ENCODE measurements at places on chromosomes 13 and 19.

GRCh38 chr13:109906976-109907375 is 120.6 kb upstream of the IRS2 start:
- DNase-seq = no peak

DNA sequence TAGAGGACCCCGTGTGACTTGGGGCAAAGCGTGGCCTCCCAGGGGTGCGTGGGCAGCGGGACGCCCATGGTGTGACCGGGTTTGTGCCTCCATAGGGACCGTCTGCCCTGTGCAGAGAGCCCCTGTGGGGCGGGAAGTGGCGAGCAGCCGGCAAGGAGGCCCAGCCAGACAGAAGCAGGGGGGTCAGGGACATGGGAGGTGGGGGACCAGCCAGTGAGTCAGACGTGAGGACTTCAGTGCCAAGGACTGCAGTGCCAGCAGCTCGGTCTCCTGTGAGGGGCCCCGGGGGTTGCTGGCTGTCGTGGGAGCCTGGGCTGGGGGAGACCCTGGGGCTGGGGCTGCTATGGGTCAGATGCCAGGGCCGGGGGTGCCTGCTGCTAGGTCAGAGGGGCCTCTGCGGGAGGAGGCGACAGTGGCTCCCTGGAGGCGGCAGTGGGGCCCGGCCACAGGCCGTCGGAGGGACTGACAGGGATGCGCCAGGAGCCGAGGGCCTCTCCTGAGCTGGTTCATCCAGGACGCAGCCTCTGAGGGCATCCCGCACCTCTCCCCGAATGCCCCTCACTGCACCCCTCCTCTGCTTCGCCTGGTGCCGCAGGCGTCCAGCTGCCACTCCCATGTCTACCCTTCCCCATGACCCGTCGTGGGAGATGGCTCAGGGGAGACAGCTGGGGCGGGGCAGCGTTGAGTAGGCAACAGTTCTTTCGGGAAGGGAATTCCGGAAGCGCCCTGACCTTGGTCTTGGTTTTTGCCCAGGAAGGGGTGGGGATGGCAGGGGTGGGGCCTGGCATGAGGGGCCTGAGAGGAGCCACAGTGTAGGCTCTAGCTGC is 80.0 kb downstream of the KDM4B start:
- no peak for DNase-seq

DNA sequence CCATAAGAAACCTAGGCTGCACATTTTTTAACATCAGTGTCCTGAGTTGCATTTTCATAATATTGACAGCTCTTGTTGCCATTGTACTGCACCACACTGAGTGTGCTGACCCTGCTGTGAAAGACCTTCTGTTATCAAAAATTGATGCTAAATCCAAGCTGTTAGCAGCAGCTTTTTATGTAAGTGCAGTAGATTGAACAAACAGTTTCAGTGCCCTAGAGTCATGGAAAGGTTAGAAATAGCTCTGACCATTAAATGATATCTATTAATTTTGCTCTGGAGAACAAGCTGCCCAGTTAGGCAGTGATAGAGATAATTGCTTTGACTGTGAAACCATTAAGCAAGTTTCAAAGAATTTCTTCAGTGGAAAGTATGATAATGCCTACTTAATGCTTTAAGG is 1289.2 kb upstream of the PCDH20 start:
- DNase-seq = no peak

- no peak for DNase-seq
Observed at GRCh38 chr19:45820413-45821102, 5.5 kb upstream of the RSPH6A start.

DNA sequence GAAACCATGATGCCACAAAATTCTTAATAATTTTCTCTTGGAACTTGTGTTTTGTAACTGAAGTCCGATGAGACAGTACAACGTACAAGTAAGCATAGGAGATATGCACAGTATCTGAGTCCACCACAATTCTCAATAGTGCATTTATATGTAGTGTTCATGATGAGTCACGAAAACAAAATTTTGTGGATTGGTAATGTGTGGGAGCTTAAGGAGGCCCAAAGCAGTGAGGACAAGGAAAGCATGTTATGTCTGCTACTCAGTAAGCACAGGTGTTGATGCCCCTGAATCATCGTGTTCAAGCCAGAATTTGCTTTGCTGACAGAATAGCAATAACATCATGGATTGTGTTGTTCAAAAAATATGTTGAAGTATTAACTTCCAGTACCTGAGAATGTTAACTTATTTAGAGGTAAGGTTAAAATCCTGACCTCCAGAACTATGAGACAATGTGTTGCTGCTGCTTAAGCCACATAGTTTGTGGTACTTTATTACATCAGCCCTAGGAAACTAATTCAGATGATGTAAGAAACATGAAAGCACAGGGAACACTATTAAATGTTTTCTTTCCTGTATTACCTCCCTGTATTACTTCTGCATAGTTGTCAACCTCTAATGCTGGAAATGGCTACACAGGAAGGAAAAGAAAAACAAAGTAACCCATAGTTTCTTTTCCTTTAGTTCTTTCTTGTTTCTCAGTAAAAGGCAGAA is 201.3 kb downstream of the SLITRK6 start:
- no peak for DNase-seq

DNA sequence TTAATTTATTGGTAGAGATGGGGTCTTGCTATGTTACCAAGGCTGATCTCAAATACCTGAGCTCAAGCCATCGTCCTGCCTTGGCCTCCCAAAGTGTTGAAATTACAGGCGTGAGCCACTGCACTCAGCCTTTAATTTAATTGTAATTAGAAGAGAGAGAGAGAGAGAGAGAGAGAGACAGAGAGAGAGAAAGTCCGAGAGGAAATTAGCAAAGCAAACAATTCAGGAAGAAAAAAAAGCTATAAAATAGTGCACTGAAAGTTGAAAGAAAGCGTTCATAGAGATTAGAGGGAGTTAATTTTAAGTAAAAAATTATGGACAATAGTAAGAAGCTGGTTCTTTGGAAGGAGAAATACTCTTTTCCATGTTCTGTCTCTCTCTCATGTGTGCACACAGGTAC is 7.0 kb downstream of the GPR32 start:
- no peak for DNase-seq

GRCh38 chr19:14093117-14093823 is 2.7 kb upstream of the SAMD1 start:
- no peak for DNase-seq

DNA sequence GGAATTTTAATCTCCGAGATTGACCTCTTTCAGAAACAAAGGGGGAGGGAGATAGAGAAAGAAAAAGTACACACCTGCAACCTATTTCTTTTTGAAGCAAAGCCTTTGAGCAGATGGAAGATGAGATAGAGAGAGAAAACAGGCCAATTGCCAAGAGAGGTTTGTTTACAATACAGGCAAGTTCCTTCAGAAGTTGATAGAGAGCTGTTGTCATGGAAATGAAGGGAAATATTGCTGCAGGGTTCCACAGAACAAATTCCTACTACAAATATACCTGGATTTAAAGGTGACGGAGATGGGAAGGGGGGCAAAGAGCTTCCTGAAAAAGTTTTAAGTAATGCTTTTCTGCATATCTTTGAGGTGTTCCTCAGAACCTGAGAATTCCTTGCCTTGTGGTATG is 388.4 kb downstream of the NDFIP2 start:
- DNase-seq = no peak

GRCh38 chr19:31513841-31514240 is 164.6 kb upstream of the TSHZ3 start:
- DNase-seq = no peak

- DNase-seq = no peak
Observed at GRCh38 chr13:23182142-23182541, 1.4 kb downstream of the SGCG start.

DNA sequence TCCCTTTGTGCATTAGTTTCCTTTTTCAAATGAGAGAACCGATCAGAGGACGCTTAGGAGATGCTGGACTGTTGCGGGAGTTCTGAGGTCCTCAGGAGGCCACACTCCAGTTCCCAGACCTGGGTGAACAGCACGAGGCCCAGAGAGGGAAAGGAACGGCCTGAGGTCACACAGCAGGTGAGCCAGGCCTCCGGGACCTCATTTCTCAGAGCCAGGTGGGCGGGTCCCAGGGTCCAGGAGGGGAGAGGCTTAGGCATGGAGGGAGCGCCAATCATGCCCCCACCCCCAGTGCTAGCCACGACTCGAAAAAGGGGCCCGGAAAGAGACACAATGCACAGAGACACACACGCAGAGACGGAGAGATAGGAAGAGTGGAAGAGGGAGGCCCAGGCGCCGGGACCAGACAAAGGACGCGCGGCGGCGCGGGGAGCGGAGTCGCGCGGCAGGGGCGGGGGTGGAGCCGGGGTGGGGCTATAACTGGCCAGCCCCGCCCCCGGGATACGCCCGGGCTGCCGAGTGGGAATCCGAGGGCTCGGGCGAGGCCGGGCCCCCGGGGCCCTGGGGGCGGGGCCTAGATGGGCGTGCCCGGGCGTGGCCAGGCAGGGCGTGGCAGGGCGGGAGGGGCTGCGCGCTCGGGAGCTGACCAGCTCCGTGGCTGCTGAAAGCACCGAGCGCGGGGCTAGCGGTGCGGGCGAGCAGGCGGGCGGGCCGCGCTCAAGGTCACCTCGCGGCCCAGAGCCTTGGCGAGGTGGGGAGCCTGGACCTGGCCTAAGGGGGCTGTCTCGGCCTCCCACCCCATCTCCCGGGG is 1.6 kb downstream of the ELAVL3 start:
- DNase-seq = no peak

GRCh38 chr19:50333737-50334617 is 4.8 kb upstream of the KCNC3 start:
- peak; percentile 73 for DNase-seq

- peak; percentile 67 for DNase-seq
Observed at GRCh38 chr13:95176611-95177259, 124.5 kb downstream of the ABCC4 start.

GRCh38 chr13:33016414-33017322 is at the start of gene KL:
TSS of gene KL (plus strand) at chr13:33016423. CDS start at chr13:33016441, 18 bp downstream.
- DNase-seq = no peak

- no peak for DNase-seq
Observed at GRCh38 chr13:83752141-83752540, 130.1 kb downstream of the SLITRK1 start.

DNA sequence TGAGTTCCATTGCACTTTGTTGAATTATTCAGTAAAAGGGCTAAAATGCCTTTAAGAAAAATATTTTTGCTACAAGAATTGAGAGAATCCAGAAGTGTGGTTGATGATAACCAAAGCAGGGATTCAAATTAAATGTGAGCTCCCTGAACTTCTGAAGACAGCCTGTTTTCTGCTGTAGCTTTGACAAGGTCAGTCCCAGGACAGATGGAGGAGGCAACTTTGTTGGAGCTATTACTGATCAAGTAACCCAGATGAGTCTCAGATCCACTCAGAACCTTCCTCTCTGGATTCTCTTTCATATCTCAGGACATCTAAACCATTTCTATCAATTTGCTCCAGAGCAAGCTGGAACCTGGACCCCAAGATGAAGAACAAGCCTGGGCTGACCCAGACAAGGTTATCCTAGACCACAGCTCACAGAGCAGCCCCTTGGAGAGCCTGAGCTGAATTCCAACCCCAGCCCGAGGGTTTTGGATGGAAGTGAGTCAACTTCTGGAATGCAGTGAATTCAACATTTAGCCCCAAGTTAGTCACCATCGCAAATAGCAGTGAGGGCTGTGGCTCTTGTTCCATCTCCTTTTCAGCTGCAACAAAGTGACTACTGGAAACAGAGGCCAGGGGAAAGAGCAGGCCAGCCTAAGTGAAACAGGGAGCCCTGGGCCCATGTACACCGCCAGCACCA is 137.8 kb upstream of the TSC22D1 start:
- DNase-seq = no peak

DNA sequence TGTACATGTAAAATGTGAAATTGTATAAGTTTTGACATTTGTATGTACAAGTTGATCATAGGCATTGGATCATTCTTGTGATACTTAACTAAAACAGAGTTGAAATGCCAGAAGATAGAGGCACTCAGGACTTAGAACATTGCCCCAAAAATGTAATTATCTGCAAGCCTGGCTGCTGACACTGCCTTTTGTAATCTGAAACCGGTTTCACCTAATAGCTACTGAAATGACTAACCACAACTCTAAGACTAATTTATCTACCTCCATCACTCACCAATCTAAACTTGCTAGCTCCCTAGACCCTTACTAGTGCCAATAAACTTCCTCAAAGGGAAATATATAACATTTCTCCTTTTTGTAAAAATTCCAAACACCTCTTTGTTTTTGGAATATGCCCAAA is 2596.2 kb downstream of the PCDH9 start:
- DNase-seq = no peak

- DNase-seq = no peak
Observed at GRCh38 chr19:29539131-29539530, 13.3 kb downstream of the VSTM2B start.

- no peak for DNase-seq
Observed at GRCh38 chr19:16429759-16430091, 42.0 kb downstream of the EPS15L1 start.

DNA sequence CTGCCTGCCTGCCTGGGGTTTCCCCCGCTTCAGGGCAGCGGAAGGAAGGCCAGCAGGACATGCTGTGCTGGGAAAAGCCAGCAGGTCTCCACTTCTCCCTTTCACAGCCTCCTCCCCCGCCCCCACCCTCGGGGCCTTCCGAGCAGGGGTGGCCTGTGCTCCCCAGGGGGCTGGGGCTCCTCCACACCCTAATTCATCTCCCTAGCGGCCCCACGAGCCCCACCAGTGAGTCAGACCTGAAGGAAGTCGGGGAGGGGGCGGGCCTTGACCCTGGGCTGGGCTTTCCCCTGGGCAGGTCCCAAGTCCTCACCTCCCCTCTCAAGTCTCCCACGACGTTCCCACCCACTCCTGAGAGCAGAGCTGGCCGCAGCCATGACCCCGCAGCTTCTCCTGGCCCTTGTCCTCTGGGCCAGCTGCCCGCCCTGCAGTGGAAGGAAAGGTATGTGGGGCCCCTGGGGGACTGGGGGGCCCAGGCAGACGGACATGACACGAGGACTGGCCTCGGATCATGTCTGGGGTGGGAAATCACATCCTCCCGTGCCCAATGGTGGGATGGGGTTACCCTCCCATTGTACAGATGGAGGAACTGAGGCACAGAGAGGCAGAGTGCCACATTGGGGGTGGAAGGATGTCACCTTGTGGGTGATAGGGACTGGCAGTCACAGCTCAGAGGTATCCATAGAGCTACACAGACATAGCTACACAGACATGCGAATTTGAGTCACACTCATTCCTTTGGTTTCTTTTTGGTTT is at the start of gene EBI3:
Gene EBI3, plus strand, starts transcription at position 345 of the 753 bp plus-strand sequence. Its CDS starts 28 bp downstream, at position 373.
- no peak for DNase-seq

Measured in CD4-positive, alpha-beta T cell treated with Interleukin-6 at 100 ng/mL for 8 hours (primary cell).